ENCODE measurements at places on chromosomes 12 and 14.

DNA sequence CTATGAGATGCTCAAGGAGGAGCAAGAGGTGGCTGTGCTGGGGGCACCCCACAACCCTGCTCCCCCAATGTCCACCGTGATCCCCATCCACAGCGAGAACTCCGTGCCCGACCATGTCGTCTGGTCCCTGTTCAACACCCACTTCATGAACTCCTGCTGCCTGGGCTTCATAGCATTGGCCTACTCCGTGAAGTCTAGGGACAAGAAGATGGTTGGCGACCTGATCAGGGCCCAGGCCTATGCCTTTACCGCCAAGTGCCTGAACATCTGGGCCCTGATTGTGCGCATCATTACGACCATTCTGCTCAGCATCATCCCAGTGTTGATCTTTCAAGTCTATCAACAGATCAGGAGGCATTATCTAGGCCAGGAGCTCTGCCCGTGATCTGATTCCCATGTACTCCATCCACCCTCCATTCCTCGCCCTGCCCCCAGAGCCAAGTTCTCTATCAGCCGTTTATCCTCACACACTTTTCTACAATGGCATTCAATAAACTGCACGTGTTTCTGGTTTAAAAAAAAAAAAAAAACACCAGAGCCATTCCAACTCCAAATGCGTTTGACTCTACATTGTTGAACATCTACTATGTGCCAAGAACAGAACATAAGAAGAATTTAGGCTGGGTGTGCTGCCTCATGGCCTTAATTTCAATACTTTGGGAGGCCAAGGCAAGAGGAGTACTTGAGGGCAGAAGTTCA is 17.5 kb downstream of the ATXN2 start:
- no peak for DNase-seq

DNA sequence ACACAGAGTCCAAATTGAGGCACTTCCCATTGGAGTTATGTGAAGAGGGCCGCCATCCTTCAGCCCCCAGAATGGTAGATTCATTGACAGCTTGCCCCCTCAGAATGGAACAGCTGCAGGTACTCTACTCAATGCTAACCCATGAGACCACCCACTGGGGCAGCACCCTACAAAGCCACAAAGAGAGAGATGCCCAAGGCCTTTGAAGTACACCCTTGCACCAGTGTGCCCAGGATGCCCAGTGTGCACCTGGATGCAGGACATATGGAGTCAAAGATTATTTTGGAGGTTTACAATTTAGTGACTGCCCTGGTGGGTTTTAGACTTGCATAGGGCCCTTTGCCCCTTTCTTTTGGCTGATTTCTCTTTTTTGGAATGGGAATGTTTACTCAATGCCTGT is 933.9 kb downstream of the SLC16A7 start:
- no peak for DNase-seq

- no peak for DNase-seq
Measured at GRCh38 chr12:1530592-1531152, 63.7 kb downstream of the FBXL14 start.

GRCh38 chr14:94795372-94795771 is 25.5 kb upstream of the GSC start:
- no peak for DNase-seq

DNA sequence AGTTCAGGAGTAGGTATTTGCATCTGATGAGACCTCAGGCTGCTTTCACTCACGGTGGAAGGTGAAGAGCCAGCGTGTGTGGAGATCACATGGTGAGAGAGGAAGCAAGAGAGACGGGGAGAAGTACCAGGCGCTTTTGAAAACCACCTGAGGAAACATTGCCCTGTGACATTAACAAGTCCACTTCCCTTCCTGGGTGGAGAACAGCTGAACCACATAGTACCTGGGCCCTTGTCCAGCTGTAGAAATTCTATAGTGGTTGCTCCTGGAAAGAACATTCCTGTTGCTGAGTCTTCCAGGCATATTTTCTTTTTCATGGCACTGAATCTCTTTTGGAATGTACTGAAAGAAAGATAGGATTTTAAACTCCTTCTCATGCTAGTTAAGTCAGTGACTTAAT is 87.3 kb upstream of the RIN3 start:
- no peak for DNase-seq

DNA sequence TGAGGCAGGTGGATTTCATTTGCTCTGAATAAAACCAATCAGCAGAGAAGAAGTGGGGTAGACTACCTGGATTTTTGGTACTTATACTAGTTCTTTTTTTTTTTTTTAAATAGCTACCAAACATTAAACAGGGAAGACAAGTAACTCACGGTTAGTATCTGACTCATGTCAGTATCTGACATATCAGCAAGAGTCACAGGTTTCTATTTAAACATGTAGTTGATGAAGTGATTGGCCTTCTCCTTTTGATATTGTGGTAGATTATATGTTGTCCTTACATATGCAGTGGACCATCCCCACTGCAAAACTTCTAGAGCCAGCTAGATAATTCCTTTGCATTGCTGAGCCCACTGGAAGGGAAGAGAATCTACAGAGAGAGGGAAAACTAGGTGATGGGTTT is 208.0 kb downstream of the ANO6 start:
- DNase-seq, result no peak

- no peak for DNase-seq
Measured at GRCh38 chr14:28254768-28255167, 511.8 kb upstream of the FOXG1 start.

DNA sequence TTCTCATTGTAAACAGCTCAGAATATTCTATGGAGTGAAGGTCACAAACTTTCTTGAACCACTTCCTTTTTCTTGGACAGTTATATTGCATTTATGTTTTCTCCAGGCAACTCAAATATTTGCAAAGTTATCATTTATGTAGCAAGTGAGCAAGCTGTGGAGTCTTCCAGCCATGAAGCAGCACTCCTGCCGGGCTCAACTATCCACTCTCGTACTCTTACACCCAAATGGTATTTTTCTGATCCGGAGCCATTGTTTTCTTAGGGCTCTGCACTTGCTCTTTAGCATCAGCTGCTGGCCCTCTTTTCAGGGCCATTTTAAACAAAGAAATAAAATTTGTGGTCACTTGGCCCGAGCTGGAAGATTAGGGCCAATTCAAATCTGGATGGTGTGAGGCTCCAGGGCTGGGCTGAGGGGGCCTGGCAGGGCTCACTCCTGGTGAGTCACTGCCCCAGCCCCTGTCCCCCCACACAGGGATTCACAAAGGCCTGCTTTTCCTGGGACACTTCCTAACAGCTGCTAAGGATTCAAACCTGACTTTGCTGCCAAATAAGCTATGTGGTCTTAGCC is 19.7 kb downstream of the SYNE3 start:
- DNase-seq, result no peak

DNA sequence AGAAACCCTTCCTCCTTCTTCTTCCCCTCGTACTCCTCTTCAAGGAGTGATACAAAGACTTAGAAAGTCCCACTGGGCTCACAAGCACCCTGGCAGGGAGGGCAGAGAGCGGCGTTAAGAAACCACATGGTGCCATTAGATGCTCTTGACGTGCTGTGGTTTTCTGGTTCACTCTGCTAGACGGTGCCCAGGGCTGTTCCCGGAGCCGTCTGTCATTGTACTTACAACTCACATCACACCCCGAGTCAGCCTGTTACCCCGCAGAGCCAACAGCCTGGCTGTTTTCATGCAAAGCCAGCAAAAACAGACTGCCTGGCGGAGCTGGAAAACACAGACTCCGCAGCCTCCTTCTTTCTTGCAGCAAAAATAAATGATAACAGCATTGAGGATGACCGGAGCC is 232.6 kb upstream of the TBX3 start:
- no peak for DNase-seq

GRCh38 chr14:91893007-91893406 is 25.7 kb upstream of the TC2N start:
- DNase-seq, result peak; percentile 39

- no peak for DNase-seq
Measured at GRCh38 chr14:37466623-37467088, 128.4 kb downstream of the FOXA1 start.

DNA sequence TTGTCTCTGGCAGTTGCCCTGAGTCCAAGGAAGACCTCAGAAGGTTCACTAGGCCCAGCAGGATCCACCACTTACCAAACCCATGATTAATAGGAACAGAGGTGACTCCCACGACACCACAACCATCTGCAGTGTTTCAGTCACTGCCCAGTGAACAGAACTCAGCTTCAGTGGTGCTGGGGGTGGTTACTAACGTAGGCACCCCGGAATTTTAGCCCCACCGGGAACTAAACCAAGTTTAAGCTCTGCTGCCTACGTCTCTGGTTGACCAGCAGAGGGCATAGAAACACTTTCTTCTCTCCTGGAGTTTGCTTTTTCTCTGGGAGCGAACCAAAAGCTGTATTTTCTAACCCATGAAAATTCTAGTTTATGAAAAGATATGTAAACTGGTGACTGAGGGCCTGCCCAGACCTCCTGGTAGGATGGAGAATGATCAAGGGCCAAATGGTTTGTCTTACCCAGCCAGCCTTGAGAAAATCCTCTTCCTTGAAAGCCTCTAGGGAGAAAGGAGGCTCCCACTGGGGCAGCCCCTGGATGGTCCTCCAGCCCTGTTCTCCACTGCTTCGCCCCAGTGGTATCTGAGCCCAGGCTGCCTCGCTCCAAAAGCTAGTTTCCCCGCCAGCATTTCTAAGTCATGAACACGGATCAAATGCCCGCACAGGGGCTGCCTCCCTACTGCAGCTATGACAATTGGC is 379.8 kb downstream of the DPF3 start:
- peak; percentile 16 for DNase-seq

DNA sequence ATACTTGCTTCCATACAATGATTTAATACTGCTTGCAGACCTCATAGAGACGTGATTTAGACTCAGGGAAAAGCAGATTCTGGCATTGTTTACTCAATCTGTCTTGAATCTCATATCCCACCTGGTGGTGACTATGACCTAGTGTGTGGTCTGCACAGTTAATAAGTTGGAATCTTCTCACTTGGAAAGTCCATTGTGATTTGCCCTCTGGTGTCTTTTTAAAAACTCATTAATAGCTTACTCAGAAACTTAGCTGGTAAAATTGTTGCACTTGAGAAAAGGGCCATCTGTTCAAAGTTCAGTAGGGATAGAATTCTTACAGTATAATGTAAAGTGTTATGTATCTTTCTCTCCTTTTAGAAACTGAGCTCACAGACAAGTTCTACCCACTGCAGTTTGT is 106.0 kb downstream of the PELI2 start:
- no peak for DNase-seq

GRCh38 chr12:53617700-53618099 is 8.5 kb downstream of the ATF7 start:
- DNase-seq, result no peak

- DNase-seq, result no peak
Measured at GRCh38 chr14:104638190-104638589, 33.6 kb upstream of the TMEM179 start.

DNA sequence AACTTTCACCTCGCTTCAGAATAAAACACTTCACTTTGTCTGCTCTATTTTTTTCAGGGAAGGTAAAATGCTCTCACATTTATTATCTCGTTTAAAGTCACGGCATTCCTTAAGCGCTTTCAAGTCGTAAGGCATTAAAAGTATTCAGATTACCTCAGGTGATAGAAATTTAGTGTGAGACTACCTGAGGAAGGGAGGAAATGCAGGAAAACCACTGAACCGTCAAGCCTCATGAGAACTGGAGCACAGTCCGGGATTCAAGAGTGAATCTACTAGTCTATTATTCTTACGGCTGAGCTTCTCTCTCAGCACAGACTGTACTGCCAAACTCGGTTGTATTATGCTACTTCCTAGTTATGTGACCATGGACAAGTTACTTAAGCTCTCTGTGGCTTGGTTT is 8.3 kb upstream of the PPFIBP1 start:
- no peak for DNase-seq

DNA sequence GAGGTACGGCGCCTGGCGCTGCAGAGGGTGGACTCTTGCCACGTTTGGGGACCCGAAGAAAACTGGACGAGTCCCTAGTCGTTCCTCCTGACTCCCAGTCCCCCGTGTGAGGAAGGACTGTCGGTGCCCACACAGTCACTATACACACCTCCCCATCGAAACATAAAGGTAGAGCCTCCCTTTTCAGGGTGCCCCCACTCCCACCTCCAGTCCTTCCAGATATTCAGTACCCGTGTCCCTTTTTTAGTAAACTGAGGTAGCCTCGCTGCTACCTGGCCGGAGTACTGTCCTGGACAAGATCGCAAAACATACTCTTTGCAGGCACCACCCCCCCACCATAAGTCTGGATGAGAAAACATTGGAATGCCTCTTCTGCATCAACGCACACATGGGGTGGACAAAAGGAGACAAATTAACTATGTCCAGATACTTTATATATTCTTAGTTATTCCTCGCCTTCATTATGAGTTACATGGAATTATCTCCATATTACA is 610 bp upstream of the KMT2D start:
- no peak for DNase-seq

GRCh38 chr12:93742110-93742934 is 65.1 kb downstream of the CRADD start:
- DNase-seq, result peak; percentile 53
